ENCODE measurements at places on chromosomes 16 and 17.

DNA sequence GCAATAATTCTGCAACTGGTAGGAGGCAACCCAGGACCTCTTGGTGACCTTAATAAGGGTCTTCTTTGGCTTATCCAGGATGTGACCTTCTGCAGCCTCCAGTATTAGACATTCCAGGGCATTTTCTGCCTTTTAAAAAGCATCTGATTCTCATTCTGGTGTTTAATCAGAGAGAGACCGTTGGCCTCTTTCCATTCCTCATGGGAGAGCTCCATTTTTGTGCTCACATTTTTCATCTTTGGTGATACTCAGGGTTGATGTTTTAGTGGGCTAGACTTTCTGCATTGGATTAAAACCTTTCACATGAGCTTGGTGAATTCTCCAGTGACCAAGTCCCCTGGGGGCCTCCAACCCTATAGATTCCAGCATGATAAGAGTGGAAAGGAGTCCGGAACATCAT is 150.2 kb upstream of the CACNG5 start:
- DNase-seq = no peak

- no peak for DNase-seq
These were observed 31.8 kb upstream of the AXIN2 start for GRCh38 chr17:65593092-65593854.

GRCh38 chr16:51876934-51877333 is 670.0 kb downstream of the TOX3 start:
- no peak for DNase-seq

- no peak for DNase-seq
These were observed 8.8 kb downstream of the PRSS22 start for GRCh38 chr16:2848933-2849725.

DNA sequence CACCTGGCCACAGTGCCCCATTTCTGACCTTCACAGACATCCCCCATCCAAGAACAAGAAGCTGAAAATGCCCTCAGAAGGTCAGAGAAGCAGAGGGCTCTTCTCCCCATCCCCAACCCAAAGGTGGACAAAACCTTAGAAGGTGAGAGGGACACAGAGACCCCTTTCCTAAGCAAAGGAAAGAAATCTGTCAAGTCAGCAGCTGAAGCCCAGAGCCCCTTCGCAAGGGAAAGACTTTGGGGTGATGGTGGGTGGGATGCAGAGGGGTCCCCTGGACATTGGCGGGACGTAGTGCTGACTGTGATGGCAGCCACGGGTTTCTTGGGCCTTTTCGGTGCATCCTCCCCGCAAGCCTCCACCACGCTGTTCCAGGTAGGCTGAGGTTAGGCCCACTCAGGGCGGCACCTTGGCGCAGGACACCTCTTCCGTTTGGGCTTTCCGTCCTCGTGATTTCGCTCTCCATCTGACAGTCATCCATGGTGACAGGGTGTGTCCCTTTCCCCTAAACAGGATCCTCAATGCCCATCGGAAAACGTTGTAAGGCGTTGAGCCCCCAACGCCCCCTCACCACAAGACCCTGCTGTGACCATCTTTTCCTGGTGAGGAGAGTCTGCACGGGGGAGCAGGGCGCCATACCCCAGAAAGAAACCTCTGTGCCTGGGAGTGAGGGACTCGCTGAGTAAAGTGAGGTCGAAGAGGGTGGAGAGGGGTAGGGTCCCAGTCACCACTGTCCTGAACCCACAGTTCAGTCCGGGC is 10.7 kb upstream of the GSDMA start:
- no peak for DNase-seq

GRCh38 chr17:31373150-31374093 is 18.1 kb upstream of the RAB11FIP4 start:
- peak; percentile 26 for DNase-seq

GRCh38 chr17:685006-685405 is 29.6 kb downstream of the VPS53 start:
- no peak for DNase-seq

GRCh38 chr17:2054262-2054511 is 716 bp upstream of the HIC1 start:
- DNase-seq = no peak

GRCh38 chr16:86772671-86773353 is 194.5 kb downstream of the FOXL1 start:
- no peak for DNase-seq

GRCh38 chr17:7219812-7220592 is at the start of the genes ACADVL and DLG4:
Gene ACADVL (plus strand): TSS chr17:7219938. CDS start chr17:7219985, 47 bp downstream.
Gene DLG4 (minus strand): TSS chr17:7219836.
- peak; percentile 87 for DNase-seq

DNA sequence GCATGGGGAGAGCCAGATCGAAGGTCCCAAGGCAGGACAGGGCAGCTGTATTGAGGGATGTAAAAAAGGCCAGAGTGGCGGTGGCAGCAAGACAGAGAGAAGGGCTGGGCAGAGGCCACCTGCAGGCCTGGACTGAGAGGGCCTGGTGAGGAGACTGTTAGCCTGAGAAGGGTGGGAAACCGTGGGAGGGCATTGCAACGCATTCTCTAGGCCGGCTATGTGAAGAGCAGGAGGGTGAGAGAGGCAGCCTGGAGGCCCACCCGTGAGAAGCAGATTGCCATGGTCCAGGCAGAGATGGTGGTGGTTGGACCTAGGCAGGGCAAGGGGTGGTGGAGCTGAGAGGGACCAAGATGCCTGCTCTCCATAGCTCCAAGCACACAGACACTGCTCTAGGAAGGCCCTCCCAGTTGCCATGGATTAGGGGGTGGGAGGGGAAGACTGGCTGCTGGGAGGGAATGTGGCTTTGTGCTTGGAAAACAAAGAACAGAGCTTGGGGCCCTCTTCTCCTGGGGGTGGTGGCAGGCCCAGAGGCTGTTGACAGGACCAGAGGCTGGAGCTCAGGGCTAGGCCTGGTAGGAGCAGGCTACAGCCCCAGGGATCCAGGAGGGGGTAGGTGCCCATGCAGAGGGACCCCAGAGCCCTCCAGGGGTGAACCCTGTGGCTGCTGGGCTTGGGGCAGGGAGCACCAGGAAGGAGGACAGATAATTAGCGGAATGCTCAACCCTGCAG is 12.4 kb upstream of the TCAP start:
- no peak for DNase-seq

DNA sequence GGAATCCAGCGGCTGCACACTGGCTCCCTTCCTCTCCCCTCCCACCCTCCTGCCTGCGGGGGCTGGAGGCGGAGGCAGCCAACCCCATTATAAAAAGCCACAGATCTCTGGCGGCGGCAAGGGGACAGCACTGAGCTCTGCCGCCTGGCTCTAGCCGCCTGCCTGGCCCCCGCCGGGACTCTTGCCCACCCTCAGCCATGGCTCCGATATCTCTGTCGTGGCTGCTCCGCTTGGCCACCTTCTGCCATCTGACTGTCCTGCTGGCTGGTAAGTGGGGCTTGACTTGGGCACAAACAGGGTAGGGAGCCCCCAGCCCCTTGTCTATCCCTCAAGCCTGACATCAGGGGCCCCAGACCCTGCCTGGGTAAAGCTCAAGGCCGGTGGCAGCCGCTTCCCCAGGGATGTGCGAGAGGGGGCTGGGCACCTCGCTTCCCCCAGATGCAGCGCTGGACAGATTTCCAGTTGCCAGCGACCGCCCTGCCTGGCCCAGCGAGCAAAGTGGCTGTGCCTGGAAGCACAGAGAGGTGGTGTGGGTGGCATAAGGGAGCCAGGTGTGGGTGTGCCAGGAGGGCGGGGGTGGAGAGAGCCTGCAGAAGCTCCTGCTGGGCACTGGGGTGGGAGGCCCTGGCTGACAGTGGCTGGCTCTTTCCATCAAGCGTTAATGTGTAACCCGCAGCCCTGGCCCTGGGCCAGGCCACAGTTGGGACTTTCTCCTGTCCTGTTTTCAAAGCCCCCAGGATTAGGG is at the start of gene CX3CL1:
Gene CX3CL1 (plus strand): TSS at position 119 of the 745 bp plus-strand sequence. CDS start 79 bp downstream, at position 198.
- DNase-seq = no peak

- DNase-seq = no peak
These were observed 137.0 kb upstream of the SOX9 start for GRCh38 chr17:71983828-71984227.

DNA sequence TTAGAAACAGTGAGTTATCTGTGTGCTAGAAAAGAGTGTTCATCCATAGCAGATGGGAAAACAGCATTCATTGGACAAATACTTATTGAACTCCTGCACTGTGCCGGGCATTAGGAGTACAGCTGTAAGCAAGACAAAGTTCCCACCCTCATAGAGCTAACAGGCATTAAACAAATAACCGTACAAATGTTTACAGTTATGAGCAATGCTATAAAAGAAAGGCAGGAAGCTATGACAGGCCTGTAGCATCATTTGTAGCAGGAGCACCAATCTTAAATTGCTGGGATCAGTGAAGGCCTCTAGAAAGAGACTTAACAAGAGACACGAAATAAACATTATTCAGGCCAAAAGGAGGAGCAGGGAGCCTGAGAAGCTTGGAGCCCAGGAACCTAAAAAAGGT is 15.6 kb downstream of the SDR42E1 start:
- no peak for DNase-seq

- DNase-seq = no peak
These were observed 51.2 kb downstream of the COTL1 start for GRCh38 chr16:84566545-84567257.

DNA sequence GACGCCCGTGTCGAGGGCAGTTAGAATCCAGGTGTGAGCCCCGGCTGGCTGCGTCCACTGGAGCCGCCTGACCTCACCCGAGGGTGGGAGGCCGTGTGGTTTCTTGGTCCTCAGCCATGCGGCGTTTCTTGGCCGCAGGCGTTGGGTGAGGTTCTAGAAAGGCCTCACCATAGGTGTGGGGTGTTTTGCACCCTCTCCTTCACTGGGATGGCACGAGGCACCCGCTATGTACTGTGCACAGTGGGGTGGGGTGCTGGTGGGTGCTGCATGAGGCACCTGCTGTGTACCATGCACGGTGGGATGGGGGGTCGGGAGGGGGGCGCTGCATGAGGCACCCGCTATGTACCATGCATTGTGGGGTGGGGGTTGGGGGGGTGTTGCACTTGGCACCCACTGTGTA is 169.6 kb downstream of the BANP start:
- DNase-seq = no peak

DNA sequence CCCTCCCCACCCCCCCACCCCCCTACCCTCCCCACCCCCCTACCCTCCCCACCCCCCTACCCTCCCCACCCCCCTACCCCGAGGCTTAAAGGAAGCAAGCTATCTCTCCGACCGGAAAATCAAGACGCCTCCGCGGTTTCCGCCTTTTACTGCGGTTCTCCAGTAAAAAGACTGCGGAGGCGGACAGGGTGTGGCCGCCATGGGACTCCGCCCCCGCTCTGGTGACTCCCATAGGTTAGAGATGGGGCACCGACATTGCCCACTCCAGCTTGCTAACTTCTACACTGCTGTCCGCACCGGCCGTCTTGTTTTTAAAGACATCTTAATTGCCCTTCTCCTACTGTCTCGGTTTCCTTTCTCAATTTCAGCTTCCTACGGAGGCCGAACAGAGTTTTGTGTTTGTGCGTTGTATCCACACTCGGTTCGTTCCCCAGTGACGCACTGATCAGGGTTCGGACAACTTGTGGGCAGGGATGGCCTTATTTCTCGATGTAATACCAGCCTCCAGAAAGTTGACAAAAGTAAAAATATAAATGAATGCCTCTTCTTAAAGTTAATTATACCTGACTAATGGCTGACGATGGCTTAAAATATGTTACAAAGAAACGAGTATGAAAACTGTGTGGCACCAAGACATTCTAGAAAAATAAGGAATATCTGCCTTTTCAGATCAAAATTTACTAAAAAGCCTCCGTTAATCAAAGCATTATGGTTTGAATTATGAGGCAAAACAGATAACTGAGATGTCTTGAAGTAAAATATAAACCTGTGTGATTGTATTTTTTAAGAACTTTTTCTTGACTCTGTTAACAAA is 1.1 kb upstream of the ZNF200 start:
- no peak for DNase-seq

DNA sequence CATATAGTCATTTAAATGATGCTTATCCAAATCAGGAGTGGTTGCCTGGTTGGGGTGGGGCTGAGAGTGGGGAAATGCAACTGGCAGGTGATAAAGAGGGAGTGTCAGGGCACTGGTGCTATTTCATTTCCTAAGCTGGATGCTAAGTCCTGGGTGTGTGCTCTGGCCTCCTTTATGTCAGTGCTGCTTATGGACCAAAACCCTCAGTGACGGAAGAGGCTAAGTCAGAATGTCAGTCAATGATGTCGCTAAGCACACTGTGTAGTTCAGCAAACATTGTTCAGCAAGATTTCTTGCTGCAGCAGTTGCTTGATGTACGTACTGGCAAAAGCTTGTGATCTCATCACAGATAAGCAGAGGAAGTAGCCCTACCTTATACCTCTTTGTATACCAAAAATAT is 16.4 kb upstream of the FLCN start:
- no peak for DNase-seq

GRCh38 chr17:81870131-81870980 is 781 bp downstream of the ARHGDIA start:
- DNase-seq = no peak

DNA sequence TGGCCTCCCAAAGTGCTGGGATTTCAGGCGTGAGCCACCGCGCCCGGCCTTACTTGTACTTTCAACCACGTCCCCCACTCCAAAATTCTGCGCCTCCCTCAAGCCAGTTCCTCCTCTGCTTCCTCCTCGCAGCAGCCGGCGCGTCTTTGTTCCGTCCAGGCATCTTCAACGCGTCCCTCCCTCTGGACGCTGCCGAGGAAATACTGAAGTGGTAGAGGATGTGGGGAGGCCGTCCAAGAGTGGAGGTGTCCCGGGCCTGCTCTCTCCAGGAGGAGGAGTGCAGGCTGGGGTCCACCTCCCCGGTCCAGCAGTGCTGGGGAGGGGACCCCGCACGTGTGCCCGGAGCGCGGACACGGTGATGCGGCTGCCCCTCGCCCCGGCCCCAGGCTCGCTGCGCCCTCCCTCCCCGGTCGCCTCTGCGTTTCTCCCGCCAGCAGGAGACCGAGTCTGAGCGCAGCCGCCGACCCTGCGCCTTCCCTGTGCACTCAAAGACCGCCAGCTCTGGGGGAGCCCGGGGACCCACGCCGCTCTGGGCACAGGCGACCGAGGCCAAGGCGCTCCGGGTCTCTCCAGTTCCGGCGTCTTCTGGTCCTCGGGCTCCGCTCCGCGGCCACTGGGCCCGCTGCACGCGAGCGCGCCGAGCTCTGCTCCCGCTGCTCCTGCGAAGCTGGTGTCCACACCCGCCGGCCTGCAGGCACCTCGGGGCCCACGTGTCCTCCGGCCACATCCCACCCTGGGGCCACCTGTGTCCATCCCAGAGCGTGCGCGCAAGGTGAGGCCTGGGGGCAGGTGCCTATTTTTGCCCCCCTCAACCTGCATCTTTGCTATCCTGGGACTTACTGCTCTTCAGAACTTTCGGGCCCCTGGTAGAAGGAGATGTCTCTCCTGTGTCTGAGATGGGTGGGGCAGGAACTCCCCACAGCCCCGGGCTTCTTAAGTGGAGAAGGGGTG is 31.7 kb downstream of the OSBPL7 start:
- peak; percentile 57 for DNase-seq

DNA sequence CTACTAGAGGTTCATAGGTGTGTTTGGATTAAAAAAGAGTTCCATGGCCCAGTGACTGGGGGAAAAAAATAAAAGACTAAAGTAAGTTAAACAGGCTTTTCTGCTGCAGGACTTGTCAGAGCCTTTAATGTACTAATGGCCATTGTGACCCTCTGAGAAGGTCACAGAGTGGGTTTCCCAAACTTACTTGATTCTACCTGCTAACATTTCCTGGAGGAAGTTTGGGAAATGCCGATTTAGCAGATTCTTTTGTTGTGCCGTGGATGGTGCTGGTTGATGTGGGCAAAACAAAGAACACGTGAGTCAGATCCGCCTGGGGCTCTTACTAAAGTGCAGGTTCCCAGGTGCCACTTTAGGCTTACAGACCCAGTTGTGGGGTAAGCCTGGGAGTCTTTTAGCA is 13.6 kb upstream of the STH start:
- no peak for DNase-seq

Measured in RWPE1 (cell line).